ENCODE measurements at places on chromosomes 11 and 22. TPM values are rescaled to one million over a fixed set of nuclear protein-coding genes. Genes with fewer than 3 reads are reported as not detected.

The H19 gene
- total RNA-seq: 15.4 TPM

The HBG1 gene
- not detected for total RNA-seq

The PELI3 gene
- 4.3 TPM for total RNA-seq

The PGA5 gene
- not detected for total RNA-seq

The AQP11 gene
- 1.3 TPM for total RNA-seq

The SYT8 gene
- 0.32 TPM for total RNA-seq

The CHRM1 gene
- 0.06 TPM for total RNA-seq

All from A549 treated with Hydrocortisone at 1 μM for 4 hours (cell line).